NK-92 treated with Interleukin-12 subunit alpha and Interleukin-12 subunit beta, amount 100 ng/mL, for 24 hours (cell line): ENCODE measurements at places on chromosomes 2 and 18.

- DNase-seq = no peak
Measured at GRCh38 chr2:209771474-209772289, at the start of gene UNC80. UNC80 (plus strand) TSS chr2:209771832; CDS start chr2:209772073, 241 bp downstream.

DNA sequence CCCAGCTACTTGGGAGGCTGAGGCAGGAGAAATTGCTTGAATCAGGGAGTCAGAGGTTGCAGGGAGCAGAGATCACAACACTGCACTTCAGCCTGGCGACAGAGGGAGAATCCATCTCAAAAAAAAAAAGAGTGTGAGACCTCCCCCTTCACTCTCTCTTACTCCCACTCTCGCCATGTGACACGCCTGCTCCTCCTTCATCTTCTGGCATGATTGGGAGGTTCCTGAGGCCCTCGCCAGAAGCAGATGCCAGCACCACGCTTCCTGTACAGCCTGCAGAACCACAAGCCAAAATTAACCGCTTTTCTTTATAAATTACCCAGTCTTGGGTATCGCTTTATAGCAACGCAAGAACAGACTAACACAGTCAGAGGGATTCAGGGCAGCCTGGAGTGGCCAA, 66.3 kb upstream of the CREB1 start:
- DNase-seq = no peak

DNA sequence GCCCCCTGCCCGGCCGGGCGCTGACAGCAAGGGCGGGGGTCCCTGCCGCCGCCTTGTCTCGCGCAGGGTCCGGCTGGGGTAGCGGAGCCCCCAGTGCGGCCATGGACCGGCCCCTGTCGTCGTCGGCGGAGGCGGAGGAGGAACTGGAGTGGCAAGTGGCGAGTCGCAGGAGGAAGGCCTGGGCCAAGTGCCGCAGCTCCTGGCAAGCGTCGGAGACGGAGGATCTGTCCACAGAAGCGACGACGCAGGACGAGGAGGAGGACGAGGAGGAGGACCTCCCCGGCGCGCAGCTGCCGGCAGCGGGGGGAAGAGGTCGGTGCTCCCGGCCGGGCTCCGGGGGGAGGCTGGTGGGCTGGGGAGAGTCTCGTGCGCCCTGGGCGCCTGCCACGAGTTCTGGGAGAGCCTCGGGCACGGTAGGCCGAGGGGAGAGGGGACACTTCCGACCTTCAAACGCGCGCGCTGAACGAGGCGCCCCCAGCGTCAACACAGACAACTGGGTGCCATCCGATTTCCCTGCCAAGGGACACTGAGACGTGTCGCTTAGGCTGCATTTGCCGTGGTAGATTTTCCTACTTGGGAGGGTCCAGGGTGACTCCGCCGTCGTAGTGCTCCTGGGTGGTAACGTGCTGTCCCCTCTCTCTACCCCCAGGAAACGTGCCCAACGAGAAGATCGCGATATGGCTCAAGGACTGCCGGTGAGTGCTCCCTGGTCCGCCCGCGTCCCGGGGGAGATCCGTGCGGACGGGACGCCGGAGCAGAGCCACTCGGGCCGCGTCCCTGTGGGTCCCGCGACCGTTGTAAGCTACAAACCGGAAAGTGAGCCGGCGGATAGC, 652 bp downstream of the ITPRID2 start:
- no peak for DNase-seq

GRCh38 chr18:62850619-62851306, 135.4 kb downstream of the PHLPP1 start:
- no peak for DNase-seq
